ENCODE measurements at places on chromosomes 4 and X.
A peak's percentile ranks its signal among the peaks of the same experiment; 100 is the strongest.

DNA sequence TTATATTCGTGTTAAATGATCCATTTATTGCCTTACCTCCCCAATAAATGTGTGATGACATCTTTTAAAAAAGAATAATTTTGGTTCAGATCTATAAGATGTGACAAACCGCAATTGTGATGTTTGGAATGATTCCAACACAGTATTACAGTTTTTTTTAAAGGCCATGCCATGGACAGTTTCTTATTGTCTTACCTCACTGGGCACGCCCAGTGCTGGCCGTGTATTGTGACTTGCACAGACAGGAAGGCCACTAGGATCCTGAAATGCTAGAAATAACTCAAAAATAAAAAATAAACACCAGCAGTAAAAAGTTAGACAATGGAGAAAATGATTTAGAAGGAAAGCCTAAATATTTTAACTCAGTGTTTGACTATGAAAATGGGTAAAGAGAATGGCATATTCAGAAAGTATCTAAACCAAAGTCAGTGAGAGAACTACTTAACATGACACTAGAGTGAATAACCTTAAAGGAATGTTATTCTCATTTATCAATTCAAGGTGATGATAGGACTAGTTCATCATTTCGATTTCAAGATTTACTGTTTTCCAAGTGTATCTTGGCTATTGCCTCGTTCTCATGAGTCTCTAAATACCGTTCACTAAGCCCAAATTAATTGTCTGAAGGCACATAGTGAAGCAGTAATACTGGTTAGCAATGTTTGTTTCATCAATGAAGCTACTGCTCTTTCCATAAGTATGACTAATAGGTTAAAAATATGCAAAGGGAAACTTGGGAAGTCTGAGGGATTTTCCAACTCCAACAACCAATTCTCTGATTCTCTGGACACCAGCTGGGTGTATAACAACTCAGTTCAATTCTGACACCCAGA lies 46.1 kb upstream of the VEGFC start:
- DNase-seq = no peak

- no peak for DNase-seq
Measured at GRCh38 chrX:5402461-5402860, 826.2 kb downstream of the NLGN4X start.

GRCh38 chr4:140485939-140486338 lies 12.2 kb downstream of the MGAT4D start:
- DNase-seq = no peak

DNA sequence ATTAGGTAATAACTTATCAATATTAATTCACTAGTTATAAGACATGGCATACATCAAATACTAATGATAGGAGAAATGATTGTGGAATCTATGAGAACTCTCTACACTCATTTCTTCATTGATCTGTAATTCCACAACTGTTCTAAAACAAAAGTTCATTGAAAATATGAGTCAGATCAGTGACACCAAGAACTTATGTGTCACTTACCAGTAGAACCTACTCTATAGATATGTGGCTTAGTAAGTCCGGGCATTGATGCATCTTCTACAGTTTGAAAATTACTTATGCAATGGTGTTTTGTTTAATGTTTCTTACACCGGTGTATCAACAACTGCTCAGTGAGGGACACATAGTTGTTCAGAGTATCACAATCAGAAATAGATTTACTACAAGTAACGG lies 520.3 kb downstream of the ARAP2 start:
- DNase-seq = no peak

GRCh38 chr4:119982756-119983155 lies 83.9 kb downstream of the MAD2L1 start:
- DNase-seq = no peak

- no peak for DNase-seq
Measured at GRCh38 chr4:175823015-175823742, 11.1 kb upstream of the GPM6A start.

DNA sequence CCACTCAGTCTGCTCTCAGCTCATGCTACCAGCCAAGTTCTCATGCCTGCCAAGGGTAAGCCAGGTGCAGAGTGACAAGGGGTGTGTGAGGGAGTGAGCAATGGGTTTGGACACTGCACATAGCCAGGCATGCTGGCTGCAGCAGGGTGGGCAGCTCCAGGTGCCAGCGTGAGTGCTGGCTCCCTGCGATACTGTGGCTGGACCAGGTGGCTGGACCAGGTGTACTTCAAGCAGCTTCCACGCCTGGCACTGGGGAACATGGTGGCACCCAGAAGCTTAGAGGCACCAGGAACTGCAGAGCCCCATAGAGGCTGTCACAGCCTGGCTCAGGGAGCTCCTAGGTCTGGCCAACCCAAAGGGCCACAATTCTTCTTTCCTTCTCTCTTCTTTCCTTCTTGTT lies 234.9 kb upstream of the GIMD1 start:
- DNase-seq = no peak

- DNase-seq = no peak
Measured at GRCh38 chr4:179165000-179165738, 1722.9 kb upstream of the AGA start.

DNA sequence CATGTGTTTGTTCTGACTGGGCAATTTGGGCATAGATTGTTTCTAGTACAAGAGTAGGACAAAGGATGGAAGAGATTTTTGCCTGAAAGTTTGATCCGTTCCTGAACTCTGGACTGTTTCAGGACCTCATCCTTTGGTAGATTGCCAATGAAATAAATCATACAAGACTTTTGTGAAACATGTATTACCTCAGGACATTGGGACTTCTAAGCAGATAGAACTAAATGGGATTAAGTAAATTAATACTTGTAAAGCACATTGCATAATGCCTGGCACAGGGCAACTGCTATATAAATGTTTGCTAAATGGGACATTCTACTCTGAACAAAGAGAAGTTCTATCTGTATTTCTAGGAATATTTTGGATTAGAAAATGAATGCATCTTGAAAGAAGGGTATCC lies 164.8 kb upstream of the RPS6KA3 start:
- DNase-seq = no peak

DNA sequence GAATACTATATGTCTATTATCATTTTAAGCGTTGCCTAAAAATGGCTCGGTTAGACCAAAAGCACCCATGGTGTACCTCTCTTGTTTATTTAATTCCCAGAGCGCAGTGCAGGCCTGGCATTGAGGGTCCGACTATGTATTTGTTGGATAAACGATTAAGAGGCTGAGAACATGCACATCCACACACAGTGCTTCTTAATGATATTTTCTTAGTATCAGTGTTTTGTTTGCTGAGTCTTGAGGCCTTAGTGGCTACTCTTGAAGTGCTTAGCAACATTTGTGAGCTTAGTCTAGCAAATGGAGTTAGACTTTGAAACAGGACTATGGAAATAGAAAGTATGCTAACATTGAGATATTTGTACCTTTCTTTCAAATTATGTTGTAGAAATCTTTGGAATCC lies 43.7 kb downstream of the CDS1 start:
- DNase-seq = no peak

GRCh38 chr4:186634591-186635128 lies 79.3 kb upstream of the MTNR1A start:
- no peak for DNase-seq

- no peak for DNase-seq
Measured at GRCh38 chr4:147479786-147480185, 1.1 kb upstream of the EDNRA start.

DNA sequence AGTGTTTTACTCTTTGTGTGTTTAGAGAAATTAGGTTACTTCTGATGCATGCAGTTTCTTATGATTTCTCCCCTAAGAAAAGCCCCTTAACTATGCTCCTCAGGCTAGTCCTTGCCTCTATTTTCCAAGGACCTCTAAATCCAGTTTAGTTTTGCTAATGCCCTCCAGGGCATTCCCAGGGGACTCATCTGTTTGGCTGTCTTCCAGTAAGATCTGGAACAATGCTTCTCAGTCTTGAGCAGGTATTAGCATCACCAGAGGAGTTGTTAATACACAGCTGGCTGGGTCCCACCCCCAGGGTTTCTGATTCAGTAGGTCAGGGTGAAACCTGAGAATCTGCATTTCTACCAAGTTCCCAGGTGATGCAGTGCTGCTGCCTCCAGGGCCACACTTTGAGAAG lies 56.9 kb downstream of the OTC start:
- DNase-seq = no peak

- no peak for DNase-seq
Measured at GRCh38 chr4:40681600-40681999, 51.9 kb upstream of the RBM47 start.

DNA sequence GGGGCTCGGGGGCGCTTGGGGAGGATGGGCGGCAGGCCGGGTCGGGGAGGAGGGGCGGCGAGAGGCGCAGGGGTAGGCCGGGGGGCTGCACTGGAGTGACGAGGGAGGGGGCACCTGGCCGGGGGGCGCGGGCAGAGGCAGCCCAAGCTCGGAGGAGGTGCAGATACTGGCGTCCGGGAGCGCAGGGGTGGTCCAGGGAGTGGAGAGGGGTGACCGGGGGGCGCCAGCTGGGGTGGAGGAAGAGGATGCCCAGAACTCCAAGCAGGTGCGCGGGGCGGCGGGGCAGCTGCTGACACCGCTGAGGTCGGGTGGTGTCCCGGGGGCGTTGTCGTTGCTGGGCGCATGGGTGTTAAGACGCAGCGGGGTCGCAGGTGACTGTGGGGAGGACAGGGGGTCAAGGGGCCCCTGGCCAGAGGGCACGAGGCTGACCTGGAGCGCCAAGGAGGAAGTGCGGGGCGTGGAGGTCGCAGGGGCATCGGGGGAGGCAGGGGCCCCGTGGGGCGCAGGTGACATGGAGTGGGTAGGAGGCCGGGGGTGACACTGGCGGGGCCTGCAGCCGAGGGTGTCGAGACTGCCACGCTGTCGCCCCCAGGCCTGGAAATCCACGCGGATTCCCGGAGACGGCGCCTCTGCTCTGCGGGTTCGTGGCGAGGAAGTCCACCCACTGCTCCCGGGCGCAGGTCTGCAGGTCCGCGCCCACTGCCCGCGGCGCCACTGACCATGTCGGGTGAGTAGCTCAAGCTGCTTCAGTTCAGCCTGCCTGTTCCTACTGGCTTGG lies 928 bp downstream of the GYG2 start:
- no peak for DNase-seq

DNA sequence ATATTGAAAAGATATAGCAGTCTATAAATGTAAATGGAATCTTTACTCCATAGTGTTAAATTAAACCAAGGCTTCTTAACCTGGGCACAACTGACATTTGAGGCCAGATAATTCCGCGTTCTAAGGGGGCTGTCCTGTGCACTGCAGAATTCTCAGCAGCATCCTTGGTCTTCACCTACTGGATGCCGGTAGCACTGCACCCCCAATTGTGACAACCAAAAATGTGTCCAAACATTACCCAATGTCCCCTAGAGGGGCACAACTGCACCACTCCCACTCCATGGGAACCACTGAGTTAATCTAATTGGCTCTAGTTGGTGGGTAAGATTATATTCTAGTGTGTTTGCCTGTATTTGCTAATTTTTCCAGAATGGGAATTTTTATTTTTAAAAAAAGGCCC lies 16.6 kb downstream of the AP1S2 start:
- DNase-seq = no peak

DNA sequence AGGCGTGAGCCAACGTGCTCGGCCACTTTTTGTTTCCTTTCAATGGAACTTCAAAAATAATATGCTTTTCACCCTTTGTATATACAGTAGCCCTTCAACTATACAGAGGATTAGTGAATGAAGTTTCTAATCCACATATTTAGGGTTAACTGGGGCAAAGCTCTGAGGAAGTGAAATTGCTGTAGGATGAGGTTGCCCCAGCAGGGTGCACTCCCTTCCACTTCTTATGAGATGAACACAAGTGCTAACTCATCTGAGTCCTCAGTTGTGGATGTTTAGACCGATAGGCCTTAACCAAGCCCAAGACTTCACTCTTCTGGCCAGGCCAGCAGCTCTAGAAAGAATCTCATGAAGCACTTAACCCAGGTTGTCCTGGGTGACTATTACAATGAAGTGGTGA lies 29.1 kb upstream of the CT55 start:
- DNase-seq = no peak

DNA sequence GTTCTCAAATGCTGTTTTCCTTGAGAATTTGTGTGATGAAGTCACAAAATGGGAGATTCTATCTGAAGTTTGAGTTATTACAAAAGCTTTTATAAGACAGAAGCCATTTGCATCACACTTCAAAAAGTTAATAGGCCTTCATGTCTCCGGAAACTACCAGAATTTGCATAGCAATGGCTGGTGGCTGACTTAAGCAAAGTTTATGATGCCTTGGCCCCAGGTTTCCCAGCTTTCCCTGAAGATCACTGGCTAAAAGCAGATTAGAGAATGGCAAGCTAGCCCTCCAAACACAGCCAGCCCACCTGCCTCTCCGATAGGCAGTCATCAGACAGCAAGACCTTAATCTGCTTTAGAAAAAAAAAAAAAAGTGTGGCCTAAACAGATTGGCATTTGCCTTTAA lies 197.8 kb downstream of the HS3ST1 start:
- DNase-seq = no peak

DNA sequence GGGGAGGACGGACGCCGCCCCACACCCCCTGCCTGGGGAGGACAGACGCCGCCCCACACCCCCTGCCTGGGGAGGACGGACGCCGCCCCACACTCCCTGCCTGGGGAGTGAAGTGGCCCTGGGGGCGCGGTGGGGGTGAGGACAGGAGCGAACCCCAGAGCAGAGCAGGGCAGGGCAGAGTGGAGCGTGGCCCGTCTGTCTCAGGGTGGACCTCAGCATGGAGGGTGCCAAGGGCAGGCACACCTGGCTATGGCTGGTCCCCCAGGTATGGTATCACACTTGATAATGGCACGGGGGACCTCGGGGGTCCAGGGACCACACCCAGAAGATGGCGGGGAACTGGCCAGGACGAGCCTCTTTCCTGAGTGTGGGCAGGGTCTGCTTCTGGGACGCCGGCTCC lies 9.6 kb downstream of the LRPAP1 start:
- DNase-seq = no peak

DNA sequence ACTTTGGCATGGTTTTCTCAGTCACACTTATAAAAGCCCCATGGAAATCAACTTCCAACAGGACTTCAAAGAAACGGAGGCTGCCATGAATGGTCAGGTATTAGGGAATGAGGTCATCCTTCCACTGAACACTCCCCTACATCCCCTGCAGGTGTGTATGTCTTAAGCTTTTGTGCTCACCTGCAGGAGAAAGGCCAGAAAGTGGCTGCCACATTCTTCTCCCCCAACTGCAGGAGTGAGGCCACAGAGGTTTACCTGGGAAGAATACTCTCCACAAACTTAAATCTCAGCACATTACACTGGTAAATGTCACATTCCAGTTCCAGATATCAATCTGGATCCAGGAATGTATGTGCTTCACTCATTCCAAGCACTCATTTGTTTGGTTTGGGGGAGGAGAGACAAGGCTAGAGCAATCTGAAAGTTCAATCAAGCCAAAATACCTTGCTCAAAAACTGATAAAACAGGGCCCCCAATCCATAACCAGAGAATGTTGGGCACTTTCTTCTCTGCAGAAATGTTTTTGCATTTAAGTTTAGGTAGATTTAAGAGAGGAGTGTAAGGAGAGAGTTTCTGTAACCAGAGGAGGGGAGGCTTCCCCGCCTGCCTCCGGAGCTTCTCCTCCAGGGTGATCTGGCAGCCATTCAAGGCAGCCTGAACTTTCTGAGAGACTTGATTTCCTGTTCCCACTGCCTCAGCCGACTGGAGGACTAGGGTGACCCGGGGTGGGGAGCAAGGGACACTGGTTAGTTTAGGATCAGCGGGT lies 15.4 kb downstream of the FAM9C start:
- peak; percentile 22 for DNase-seq

DNA sequence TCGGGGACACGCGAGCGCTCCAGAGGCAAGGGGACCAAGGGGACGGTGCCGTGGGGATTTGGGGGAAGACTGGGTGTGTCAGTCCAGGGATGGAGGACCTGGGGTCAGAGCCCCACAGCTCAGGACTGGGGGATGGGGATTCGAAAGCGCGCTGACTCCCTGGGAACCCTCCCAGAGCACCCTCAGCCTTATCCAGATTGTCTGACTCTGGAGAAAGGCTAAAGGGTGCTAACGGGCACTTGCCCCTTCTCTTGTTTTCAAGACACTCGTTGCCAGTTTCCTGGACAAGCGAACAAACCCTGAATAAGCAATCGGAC lies 1.1 kb downstream of the DOCK11 start:
- no peak for DNase-seq
